ENCODE measurements at places on chromosomes 12 and 14.

- no peak for DNase-seq
Observed at GRCh38 chr14:78141590-78141989, 28.6 kb upstream of the NRXN3 start.

DNA sequence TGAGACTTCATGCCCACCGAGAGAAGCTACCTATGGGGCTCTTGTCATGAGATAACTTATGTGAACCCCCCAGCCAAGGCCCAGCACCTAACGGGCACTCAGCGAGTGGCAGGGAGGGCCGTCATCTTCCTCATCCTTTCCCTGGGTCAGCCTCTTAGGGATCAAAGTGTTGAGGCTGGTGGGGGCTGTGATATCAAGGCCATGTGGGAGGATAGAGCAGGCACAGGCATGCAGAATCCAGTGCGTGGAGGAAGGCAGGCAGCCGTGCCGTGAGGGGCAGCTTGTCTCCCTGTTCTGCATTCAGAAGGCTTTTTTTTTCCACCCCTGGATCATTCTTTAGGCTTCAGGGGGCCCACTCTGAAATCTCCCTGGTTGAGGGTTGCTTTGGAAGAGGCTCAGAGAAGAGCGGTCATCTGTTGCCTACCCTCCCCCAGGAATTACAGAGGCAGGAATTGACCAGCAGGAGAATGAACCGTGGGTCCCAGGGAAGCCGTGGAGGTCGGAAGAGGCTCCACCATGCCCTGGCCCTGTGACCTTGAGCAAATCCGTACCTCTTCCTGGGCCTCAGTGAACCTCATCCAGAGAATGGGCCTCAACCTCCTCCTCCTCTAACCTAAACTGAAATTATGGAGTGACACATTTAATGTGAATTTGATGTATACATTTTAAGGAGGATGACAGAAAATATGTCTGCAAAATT lies 62.8 kb downstream of the BEGAIN start:
- no peak for DNase-seq

- no peak for DNase-seq
Observed at GRCh38 chr14:67570453-67570852, 29.6 kb downstream of the PIGH start.

GRCh38 chr14:79407572-79407971 lies 803.7 kb downstream of the DIO2 start:
- no peak for DNase-seq

DNA sequence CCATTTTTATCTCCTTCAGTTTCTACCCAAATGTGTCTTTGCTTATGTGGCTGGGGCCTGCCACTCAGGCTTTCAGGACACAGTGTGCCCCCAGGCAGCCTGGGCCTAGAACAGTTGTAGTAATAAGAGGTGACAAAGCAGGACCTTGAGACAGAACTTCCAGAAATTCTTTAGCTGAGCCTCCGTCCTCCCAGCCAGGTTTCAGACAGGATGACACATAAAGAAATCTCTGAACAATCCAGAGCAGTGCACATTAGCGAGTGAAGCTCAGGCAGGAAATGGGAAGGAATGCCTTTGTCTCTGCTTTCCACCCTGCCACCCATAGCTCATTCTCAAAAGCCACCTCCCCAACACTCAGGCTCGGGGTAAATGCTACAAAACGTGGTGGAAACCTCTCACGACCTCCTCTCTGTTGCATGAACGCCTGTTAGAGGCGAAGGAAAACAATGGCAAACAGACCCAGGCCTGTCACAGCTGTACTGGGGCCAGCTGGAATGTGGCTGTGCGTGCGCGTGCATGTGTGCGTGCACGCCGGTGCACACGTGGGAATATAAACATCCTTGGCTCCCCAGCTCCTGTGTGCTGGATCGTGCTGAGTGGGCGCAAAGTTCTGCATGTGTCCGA lies 286.7 kb downstream of the ZFP36L1 start:
- no peak for DNase-seq

DNA sequence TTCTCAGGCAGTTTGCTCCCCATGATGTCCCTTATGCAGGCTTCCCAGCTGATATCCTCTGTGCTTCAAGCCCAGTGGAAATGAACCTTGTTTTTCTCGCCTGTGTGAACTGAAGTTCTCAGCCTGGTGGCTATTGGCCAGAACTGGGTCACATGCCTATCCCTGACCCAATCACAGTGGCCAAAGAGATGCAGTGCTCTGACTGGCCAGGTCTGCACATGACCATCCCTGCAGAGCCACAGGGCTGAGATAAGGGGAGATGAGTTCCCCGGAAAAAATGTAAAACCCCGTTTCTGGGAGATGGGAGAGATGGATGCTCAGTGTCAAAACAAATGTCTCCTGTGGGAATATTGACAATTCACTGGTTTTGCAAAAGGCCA lies 34.7 kb upstream of the FZD10 start:
- no peak for DNase-seq

DNA sequence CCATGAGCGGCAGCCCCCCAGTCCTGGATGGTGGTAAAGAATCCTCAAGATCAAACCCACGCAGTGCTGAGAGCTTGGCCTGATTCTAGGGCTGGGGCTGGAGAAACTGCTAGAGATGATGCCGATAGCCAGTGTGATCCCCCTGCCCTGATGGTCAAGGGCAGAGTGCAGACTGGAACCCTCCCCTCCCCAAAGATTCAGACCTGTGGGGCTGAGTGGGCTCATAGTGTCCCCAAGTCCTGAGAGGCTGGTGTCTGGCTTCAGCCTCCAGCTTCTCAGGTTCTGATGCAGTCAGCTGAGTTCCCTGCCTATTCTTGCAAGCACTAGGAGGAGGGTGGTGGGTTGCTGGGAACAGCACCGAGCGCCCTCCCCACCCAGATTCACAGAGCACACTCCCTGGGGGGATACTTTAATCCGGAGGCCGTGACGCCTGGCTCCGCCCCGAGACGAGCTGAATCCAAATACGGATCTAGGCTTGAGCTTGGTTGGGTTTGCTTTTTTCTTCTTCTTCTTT lies 11.9 kb downstream of the RHOF start:
- no peak for DNase-seq

DNA sequence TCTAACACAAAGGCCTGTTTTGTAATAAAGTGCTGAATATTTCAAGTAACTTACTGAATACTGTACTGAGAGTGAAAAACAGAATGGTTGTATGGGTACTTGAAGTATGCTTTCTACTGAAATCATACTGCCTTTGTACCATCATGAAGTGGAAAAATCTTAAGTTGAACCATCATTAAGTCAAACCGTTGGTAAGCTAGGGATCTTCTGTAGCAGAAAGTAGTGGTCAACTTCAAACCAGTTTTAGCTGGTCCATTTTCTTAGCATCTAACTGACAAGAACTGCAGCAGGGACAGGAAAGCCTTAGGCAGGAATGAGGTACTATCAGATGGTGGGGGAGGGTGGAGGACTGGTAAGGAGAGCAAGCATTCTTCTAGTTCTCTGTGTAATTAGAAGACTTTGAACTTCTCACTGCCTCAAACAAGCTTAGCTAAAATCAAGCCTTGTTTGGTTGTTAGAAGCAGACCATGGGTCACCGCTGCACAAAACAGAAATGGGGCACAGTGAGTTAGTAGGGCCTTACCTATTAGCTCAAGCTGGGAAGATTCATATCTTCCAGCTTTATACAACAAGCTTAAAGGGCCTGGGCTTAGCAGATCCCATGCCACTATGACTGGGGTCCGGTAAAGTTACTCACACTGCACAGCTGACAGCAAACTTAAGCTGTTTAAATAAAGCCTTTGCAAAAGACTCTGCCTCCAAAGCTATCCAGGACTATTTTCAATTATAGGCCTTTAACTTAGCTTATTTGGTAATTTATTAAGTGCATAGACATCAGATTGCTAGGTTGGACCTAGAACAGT lies 73.8 kb downstream of the ACADS start:
- DNase-seq, result no peak

GRCh38 chr12:129152351-129153104 lies 299.2 kb downstream of the GLT1D1 start:
- no peak for DNase-seq

GRCh38 chr12:10369557-10370415 lies 20.1 kb downstream of the KLRK1 start:
- no peak for DNase-seq

GRCh38 chr12:131922772-131923171 lies 6.3 kb upstream of the PUS1 start:
- no peak for DNase-seq

DNA sequence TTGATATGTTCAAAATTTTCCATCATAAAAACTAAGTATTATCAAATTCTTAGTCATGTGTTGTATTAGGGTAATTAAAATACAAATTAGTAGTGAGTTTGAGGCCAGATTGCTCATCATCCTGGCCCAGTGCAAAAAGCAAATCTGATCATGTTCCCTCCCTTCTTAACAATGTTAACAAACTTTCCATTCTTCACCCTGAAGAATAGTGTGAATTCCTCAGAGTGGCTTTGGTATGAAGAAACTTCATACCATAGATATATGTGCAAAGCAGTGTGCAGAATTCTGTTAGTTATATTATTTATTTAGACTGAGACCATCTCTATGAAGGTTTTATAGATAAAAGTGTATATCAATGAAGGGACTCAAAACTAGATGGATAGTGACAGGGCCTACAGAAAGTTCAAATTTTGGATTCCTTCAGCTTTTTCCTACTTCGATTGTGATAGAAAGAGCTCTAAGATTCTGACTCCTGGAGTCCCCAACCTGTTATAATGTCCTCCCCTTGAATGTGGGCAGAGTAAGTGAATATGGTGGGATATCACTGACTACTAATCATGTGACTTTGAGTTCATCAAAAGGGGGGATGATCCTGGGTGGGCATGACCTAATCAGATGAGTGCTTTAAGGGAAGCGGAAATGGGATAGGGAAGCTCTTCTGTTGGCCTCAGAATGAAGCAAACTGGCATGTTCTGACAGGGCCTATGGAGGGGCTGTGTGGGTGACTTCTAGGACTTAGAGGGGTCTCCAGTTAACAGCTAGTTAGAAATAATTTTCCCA lies 271.4 kb downstream of the BTG1 start:
- DNase-seq, result no peak

DNA sequence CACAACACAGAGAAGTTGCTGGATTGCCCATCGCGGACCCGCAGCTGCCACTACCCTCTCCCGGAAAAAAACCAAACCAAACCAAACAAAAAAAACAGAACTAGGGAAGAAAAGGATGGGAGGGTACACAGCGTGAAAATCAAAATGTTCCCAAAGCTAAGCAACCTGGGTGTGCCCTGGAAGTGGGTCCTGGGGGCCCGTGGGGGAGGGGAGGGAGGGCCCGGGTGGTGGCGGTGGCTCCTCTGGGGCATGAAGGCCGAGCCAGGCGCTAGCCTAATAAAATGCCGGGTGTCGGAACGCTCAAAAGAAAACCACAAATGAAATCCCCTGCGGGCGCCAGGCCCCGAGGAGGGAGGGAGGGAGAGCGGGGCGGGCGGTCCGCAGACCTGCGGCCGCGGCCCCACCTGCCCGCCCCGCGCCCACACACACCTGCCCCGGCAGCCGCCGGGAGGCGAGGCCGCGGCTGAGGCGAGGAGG lies 787 bp downstream of the HECTD4 start:
- DNase-seq, result no peak

GRCh38 chr12:133220521-133220920 lies 15.2 kb downstream of the ANHX start:
- DNase-seq, result no peak

DNA sequence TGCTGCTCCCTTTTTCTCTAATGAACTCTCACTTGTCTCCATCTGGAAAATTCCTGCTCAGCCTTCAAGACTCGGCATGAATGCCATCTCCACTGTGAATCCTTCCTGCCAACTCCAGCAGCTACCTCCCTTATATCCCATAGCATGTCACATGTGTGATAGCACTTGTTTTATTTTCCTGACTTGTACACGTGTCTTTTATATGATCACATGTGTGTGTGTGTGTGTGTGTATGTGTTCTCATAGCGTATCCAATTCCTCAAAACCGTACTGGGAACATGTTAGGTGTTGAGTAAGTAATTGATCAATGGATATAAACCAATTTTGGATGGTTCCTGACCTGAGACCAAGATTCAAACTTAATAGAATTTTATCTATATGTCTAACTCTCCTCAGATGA lies 1107.7 kb downstream of the GALC start:
- no peak for DNase-seq

- DNase-seq, result no peak
Observed at GRCh38 chr14:72532686-72533454, 361.0 kb downstream of the DPF3 start.

DNA sequence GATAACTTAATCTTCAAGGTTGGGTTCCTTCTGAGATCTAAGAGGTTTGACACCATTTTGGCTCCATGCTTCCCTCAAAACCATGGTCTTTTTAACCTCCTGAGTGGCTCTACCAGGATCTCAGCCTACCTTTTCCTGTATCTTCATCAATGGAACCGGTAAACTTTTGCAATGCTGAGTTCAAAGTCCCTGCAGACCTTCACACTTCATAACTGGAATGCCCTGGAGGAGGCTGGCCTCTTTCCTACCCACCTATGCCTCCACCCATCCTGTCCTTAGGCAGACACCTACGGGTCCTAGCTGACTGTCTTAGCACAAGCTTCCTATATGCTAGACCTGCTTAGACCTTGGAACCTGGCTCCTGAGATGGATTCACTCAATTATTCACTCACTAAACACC lies 89.5 kb upstream of the EEA1 start:
- no peak for DNase-seq

DNA sequence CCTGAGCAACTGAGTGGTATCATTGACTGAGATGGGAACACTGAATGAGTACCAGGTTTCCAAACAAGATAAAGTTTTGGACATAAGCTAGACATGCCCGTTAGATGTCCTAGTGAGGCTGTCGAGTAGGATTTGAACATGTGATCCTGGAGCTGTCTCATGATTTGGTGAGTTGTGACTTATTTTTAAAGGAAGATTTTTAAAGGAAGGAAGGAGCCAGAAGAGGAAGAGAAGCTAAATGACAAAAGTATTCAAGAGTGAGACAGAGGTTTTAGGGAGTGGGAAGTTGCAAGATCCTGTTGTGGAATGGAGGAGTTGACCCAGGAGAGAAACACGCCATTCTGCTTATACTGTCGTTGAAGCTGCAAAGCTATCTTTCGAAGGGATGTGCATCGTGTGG lies 82.1 kb downstream of the SAMD4A start:
- no peak for DNase-seq

- no peak for DNase-seq
Observed at GRCh38 chr14:63459738-63460137, 83.4 kb downstream of the PPP2R5E start.

DNA sequence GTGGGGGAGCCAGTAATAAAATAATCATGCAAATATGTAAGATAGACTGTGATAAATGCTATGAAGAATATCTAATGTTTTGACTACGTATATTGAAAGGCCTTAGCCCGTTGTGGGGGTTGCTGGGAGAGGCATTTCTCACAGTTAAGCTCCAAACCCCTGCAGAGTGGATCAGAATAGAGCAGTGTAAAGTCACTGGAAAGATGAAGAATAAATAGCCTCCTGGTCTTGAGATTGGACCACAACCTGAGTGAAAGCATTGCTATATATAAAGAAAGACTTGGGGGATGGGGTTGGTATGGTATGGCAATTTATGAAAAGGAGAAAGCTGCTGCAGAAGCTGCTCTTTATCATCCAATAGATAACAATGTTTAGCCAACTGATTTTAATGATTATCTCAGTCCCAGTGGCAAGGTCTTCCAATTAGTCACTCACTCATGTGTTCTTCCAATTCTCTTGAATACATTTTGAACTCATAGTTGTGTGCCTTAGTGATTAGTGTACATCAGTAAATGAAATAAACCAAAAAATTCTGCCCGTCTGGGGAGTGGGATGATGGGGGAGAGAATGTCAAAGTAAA lies 10.2 kb downstream of the PLEKHA5 start:
- no peak for DNase-seq

- DNase-seq, result no peak
Observed at GRCh38 chr12:1918081-1918883, at the start of gene CACNA2D4. CACNA2D4 (minus strand) TSS chr12:1918652; CDS start chr12:1918473, 179 bp downstream.
